ENCODE measurements at places on chromosomes 2 and 18. TPM values are rescaled to one million over a fixed set of nuclear protein-coding genes. Genes with fewer than 3 reads are reported as not detected.

- no peaks in the 10 kb centered on the region for H3K27me3 ChIP-seq
- H3K4me1 ChIP-seq: no peaks in the 10 kb centered on the region
- no peak overlapping the region for H3K4me3 ChIP-seq
- no peak overlapping the region for H3K27ac ChIP-seq
- DNase-seq: no peak
- no peaks in the 10 kb centered on the region for H3K36me3 ChIP-seq
These were observed 373.6 kb downstream of the DCDC2C start for GRCh38 chr2:4077017-4077416.

MAPRE2 gene
- total RNA-seq: 127 TPM

ERMN gene
- total RNA-seq: not detected

HRH4 gene
- not detected for total RNA-seq

ARL6IP6 gene
- 26.4 TPM for total RNA-seq
